CD4-positive, CD25-positive, alpha-beta regulatory T cell (primary cell): ENCODE measurements at places on chromosomes 1 and 21. TPM values are rescaled to one million over a fixed set of nuclear protein-coding genes. Genes with fewer than 3 reads are reported as not detected.

Gene PSRC1
- 0.74 TPM for total RNA-seq

Gene DISC1
- 25.5 TPM for total RNA-seq

Gene ZNF695
- not detected for total RNA-seq

Gene TCHH
- not detected for total RNA-seq

Gene ALX3
- not detected for total RNA-seq

Gene FBLIM1
- total RNA-seq = not detected

DNA sequence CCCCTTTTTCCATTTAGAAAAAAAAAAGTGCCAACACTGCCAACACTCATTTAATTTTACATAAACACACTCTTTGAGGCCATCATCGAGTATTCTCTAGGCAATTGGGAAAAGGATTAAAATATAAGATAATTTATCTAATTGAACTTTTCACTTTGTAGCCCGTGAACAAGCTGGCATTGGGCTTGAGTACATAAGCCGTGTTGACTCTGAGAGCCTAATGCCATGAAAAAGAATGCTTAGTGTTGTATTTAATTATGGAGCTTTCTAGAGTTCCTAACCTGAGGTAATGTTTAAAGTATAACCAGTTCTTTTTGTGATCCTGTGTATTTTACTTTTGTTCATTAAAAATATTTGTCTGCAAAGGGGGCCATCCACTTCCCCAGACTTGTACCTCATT is 193.8 kb downstream of the LYPLAL1 start:
- no peak for DNase-seq

- no peak for DNase-seq
Observed at GRCh38 chr1:44239331-44239960, 26.2 kb downstream of the DMAP1 start.

DNA sequence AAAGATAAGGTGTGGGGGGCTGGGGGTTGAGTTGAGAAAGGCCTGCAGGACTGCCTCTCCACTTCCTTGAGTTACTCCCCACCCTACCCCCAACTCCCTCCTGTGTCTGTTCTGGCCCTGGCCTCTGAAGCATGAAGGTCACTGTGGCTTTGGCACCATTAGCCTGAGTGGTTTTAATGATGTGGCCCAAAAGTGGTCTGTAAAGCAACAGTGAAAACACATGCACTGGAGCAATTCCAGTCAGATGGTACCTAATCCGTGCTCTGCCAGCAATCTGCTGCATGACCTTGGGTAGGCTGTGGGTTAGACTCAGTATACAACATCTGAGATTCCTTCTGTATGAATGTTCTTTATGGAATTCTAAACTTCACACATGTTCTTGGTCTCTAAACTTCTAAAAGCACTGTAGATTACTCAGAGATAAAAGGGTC is 86.5 kb upstream of the ATP1A1 start:
- no peak for DNase-seq

DNA sequence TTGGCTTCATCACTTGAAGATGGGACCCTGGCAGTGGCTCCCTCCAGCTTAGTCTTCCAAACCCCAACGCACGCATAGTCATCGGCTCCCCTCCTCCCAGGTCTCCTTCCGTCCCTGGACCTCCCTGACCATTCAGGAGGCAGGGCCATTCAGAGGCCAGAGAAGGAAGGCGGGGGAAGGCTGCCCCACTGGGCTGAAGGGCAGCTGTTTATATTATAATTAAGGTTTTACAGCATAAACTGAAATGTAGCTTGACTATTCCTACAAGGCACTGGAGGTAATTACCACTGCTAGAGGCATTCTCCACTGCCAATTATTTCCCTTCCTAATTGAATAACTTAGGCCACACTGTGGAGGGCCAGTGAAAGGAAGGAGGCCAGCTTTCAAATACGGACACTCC is 170.6 kb upstream of the PROX1 start:
- DNase-seq = no peak

- DNase-seq = no peak
Observed at GRCh38 chr1:89812992-89813391, 7.8 kb upstream of the LRRC8D start.

DNA sequence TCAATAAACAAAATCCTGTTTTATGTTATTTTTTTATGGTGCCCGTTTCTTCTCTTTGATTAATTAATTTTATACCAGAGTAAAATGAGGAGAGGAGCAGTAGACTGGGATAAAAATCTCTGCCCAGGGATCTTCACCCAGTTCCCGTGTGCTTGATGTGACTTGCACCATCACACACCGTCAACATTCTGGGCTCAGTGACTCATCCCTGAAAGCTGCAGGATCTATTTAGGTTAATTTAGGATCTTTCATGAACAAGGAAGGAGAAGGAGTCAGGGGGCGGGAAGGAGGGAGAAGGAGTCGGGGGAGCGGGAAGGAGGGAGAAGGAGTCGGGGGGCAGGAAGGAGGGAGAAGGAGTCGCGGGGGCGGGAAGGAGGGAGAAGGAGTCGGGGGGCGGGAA is 182.4 kb downstream of the SMYD3 start:
- DNase-seq = no peak

DNA sequence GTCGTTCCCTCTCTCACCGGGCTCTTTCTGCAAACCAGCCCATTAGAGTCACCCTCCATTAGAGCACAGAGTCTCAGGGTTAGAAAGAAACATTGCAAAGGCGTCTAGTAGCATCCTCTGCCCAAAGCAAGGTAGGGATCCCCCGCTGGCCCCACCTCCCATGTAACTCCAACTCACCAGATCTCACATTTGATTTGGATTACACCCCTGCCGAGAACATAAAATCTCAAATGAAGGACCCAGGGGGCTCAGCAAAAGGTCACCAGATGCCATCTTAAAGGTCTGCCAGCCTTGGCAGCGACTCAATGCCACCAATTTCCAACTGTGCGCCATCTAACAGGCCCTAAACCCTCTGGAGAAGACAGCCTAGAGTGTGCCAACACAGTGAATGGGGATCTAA is 14.1 kb downstream of the C1orf87 start:
- no peak for DNase-seq

GRCh38 chr21:46063227-46063626 is 34.7 kb upstream of the COL6A2 start:
- DNase-seq = no peak

DNA sequence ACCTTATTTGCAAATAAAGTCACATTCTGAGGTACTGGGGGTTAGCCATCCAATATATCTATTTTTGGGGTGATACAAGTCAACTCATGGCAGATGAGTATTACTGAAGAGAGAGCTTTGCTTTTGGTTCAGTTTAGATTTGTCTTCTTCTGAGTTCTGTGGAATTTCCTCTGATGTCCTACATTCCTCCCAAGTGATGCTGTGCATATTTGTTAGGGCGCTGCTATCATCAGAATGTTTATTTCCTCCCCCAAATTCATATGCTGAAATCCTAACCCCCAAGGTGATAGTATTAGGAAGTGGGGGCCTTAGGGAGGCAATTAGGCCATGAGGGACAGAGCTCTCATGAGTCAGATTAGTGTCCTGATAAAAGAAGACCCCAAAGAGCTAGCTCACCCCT is 96.2 kb upstream of the WLS start:
- no peak for DNase-seq

DNA sequence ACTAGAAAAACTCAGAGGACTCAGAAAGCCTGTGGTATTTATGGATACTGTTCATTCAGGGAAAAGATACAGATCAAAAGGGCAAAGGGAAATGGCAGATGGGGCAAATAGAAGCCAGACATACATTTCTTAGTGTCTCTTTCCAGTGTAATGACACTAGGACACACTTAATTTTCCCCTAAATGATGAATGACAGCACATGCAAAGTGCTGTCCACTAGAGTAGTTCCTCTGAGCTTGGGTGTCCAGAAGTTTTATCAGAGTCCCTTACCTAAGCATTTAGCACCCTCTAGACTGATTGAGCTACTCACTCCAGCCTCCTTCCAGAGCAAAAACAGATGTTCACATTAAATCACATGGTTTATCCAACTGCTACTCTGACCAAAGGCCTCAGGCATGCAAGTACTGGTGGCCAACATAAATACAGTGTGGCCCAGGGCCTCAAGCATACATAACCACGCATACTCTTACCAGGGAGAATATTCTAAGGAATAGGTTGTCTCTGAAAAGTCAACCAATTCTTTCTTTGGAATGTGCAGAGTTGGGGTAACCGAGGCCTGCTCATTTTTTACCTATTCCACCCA is 166.9 kb downstream of the NCAM2 start:
- no peak for DNase-seq
